ENCODE measurements at places on chromosomes 11 and 22.
A peak's percentile ranks its signal among the peaks of the same experiment; 100 is the strongest.

DNA sequence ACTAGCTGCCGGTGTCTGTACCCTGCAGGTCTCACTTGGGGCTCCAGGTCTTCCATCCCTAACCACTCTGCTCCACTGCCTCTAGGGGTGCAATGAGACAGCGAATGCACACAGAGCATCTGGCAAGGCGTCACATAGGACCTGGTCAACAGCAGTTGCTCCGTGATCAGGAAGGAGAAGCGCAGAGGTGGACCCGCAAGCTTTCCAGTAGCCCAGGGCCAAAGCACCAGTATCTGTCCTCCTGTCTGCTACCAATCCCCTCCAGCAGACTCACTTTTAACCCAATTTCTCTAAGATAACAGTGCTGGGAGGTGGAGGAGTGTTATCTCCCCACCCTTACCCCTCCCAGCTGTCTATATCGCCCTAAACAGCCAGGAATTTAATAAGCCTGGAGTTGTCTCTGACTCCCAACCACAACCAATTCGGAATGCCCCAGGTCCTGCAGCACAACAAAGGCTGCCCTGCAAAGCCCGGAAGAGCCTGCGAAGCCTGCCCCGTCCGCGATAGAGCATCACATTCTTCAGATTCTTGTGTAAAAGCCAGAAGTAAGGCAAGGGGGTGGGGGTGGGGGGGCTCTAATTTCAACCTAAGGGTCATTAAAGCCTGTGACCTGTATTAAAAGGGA lies 19.3 kb downstream of the MYH9 start:
- DNase-seq = no peak

DNA sequence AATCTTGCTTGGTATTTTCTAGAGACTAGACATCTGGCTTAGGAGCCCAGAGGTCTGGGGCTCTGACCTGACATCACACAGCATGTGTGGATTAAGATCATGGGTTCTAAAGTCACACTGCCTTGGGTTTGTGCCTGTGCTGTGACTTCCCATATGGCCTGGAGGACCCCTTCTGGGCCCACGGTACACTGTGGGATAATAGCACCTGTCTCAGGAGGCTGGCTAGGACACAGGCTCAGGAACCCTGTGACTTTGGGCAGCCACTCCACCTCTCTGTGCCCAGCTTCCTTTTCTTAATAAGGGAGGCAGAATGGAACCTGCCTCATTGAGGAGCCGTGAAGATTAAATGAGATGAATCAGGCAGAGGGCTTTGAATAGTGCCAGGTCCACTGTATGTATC lies 99.2 kb upstream of the B3GAT1 start:
- no peak for DNase-seq

DNA sequence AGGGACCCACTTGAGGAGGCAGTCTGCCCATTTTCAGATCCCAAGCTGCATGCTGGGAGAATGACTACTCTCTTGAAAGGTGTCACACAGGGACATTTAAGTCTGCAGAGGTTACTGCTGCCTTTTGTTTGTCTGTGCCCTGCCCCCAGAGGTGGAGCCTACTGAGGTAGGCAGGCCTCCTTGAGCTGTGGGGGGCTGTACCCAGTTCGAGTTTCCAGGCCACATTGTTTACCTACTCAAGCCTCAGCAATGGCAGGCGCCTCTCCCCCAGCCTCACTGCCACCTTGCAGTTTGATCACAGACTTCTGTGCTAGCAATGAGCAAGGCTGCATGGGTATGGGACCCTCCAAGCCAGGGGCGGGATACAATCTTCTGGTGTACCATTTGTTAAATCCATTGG lies 126.0 kb downstream of the OR4A5 start:
- no peak for DNase-seq

GRCh38 chr11:120608760-120609211 lies 97.2 kb downstream of the GRIK4 start:
- no peak for DNase-seq

GRCh38 chr11:70397336-70397982 lies 870 bp upstream of the CTTN start:
- DNase-seq = peak; percentile 13

DNA sequence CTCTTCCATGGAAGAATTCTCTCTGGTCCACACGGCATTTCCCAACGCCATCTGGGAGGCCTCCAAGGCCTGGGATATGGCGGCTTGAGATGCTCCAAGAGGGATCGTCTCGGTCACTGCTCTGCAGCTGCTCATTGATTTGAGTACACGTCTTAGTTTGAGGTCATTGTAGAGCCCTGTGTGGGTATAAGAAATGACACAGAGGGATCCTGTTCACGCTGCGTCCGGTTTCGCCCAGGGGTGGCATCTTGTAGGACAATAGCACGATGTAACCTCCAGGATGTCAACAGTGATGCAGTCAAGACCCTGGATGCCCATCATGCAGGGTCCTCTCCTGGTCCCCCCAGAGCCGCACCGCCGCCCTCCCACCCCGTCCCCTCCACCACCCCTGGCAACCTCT lies 564.6 kb downstream of the BRD1 start:
- no peak for DNase-seq

DNA sequence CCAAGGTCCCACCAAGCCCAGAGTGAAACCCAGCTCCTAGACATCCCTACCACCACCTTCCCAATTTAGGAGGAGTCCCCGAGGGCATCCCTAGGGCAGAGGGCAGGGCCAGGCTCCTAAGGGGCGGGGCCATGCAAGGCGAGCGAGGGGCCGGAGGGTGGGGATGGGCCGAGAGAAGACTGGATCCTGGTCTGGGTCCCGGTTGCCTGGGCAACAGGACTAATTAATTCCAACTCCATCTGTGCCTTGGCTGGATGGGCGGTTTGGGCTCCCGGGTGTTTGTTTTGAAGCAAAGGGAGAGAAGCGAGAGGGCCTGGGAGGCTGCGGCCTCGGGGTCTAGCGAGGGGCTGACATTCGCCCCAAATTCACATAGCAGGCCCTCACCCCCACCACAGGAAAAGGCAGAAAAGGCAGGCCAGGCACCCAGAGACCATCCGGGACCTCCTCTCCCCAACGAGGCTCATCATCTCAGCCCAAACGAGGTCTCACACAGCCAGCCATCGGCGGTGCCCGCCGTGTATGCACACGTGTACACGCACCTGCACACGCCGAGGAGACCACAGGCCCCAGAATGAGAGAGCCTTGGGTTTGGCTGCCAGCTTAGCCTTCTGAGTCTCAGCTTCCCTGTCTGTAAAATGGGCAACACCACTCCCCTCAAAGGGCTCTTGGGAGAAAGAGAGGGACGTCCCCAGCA lies 23.9 kb downstream of the ELFN2 start:
- DNase-seq = no peak

DNA sequence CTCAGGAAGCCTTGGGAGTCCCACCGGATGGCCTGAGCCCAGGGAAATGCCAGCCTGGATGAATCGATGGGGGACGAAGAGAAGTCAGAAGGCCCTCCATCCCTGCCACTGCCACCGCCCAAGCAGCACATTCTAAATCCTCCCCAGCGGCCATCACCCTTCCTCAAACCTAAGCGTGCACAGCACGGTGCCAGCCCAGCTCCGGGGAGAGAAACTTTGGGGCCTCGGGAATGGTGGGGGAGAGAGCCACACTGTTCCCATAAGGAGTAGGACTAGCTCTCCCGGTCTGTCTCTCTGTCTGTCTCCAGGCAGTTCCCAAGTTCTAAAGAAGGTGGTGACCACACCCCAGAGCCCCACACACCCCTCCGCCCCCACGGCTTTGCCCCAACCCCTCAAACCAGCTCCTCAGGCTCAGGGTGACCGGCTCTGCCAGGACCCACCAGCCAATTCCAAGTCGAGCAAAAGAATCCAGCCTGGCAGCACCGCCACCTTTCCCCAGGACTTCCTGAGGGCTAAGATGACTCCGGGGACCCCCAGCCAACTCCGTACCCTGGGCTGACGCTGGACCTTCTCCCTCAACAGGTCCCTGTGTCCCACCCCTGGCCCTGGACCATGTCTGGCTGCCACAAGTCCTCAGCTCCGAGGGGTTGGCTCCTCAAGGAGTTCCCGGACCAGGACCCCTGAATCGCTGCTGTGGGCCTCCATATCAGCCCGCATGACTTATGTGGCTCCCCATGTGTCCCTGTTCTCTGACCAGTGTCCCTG lies 2.7 kb downstream of the AHNAK start:
- DNase-seq = no peak

- no peak for DNase-seq
These were observed 40.7 kb downstream of the ZNF202 start for GRCh38 chr11:123700772-123701171.

DNA sequence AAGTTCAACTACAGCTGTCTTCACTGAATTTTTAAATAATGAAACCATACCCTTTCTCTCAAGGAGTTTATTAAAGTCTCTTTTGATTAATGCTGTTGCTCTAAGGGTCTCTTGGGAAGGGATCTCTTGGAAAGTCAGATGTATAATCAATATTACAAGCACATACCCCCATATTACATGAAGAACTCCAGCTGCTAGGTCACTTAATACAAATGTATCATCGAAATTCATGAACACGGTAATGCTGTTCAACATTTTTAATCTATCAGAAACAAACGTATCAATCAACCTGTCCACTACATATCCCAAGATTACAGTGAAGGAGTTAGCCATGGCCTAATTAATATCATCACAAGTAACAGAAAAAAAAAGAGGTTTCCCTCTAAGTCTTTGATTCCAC lies 383.2 kb upstream of the ARHGAP42 start:
- no peak for DNase-seq

- DNase-seq = no peak
These were observed 59.1 kb upstream of the FGF3 start for GRCh38 chr11:69878144-69878883.

- DNase-seq = no peak
These were observed 74.9 kb downstream of the MORC2 start for GRCh38 chr22:30893434-30894370.

- no peak for DNase-seq
These were observed 28.7 kb downstream of the EHF start for GRCh38 chr11:34649597-34649996.

DNA sequence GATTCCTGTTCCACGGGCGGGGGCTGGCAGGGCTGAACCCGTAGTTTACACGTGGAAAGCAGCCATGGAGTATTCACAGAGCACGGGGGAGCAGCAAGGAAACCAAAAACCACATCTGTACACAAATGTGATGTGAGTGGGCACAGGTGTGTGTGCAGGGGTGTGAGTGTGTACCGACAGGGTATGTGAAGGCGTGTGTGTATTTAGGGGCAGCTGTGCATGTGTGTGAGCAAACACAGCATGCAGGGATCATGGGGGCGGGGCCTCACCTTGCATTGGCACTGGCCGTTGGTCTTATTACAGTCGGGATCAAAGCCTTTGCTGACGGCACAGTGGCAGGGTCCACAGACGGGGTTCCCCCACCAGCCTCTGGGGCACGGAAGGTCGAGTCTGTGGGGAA lies 58.4 kb downstream of the TRMU start:
- DNase-seq = no peak

DNA sequence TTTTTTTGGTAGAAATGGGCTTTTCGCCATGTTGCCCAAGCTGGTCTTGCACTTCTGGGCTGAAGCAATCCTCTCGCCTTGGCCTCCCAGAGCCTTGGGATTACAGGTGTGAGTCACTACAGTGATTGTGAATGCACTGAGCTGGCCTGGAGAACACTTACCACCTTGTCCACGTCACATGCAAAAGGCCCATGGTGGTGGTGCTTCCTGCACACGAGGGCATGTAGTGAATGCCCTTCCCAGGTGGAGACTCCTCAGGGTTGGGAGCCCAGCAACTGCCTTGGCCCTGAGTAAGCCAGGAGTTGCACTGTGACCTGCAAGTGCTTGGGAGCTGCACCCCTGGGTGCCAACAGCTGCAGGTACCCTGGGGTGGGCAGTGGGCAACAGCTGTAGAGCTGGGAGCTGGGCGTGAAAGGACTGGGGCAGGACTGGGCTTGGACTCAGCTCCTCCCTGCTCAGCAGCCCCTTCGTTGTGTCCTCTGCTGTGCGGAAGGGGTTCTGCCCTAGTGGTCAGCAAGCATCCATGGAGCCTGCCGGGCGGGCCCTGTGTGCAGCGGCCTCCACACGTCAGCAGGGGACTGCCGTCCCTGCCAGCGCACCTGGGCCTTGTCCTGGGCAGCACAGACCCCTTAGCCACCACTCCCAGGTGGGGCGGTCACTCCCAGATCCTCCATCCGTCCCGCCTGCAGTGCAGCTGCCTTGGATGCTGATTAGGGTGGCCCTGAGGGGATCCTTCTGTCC lies 9.3 kb upstream of the ADORA2A start:
- DNase-seq = no peak

GRCh38 chr11:33701302-33702230 lies 940 bp upstream of the C11orf91 start:
- no peak for DNase-seq

DNA sequence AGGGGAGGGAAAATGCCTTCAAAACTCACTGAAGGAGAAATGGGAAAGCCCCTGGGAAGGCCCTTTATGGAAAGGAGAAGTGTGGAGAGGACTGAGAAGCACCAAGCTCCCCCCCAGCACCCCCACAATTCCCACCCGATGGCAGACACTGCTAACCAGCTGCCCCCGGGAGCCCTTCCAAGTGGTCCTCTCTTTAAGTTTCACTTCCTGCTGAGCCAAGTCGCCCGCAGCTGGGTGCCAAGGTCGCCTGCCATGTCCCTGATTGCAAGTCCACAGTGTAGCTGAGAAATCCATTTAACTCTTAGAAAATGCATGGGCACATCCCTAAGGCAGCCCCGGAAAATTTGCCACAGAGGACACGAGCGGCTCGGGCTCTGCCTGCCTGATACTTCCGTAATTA lies 68.2 kb downstream of the GALNT18 start:
- DNase-seq = no peak

GRCh38 chr11:6397156-6397555 lies 6.9 kb downstream of the SMPD1 start:
- DNase-seq = no peak

DNA sequence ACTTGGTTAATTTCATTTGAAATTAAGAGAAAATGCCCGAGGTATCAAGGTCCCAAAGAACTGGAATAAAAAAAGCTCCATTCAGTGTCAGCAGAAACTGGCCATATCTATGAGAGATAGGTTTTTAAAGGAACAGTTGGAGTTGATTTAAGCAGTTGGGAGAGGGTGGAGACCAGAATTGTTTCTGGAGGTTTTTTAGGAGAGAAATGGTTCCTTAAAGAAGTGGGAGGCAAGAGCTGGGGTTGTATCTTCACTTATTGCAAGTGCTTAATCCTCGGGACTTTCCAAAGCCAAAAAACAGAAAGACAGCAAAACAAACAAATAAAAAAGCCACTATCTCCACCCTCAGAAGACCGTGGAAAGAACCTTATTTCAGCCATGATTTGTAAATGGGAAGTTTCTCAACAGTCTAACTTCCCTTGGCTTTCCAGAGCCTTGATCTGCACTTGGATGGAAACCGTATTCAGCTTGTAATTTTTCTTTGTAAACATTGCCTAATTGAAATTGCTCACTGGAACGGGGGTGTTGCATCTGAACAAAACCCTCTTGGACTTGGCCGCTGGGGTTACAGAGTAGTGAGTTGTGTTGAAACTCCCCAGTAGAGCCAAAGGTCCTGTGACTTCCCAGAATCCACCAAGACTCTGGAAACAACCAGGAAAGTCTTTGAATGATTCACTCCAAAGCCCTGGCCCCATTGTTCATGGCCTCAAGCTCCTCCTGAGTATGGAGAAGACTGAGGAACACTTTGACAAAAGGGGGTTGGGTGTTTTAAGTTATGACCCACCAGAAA lies 115.6 kb downstream of the SLC1A2 start:
- DNase-seq = no peak

Measured in HCT116 (cell line).